ENCODE measurements at places on chromosomes 11 and 22. TPM values are rescaled to one million over a fixed set of nuclear protein-coding genes. Genes with fewer than 3 reads are reported as not detected.

DNA sequence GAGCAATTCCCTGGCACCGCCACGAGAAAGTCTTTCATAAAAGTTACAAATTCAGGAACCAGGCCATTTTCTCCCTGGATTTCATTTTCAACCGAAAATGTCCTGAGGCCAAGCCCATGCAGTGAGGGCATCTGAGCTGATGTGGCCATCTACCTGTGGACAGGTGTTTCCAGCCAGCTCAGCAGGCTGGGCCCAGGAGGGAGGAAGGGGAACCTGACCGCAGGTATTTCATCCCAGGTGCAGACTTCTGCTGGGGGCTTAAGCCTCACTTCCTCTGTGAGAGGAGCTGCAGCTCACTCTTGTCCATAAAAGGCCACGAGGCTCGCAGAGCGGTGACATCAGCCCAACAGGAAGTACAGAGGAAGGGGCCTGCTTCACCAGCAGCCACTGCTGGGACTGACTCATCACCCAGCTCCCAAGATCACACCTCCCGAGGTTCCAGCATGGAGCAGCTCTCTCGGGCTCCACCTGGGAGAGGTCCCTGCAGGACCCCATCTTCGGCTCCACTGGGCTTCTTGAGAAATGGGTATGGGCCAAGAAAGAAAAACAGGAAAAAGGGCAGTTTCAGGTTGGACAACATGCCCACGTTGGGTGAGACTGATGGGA is 56.4 kb downstream of the MYH9 start:
- H3K4me3 ChIP-seq, result peak overlapping the region; percentile 83
- peak overlapping the region; percentile 99 for H3K27ac ChIP-seq
- peaks cover 91% of the 10 kb centered on the region for H3K27me3 ChIP-seq
- H3K4me1 ChIP-seq, result peaks cover 100% of the 10 kb centered on the region
- DNase-seq, result peak; percentile 90
- peaks cover 96% of the 10 kb centered on the region for H3K36me3 ChIP-seq

DNA sequence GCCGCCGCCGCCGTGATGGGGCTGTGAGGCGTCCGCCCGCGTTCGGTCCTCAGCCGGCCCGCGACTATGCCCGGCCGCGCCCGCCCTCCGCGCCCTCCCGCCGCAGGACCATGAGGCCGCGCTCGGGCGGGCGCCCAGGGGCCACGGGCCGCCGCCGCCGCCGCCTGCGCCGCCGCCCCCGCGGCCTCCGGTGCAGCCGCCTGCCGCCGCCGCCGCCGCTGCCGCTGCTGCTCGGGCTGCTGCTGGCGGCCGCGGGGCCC is 215 bp downstream of the ZNRF3 start:
- peaks cover 27% of the 10 kb centered on the region for H3K4me1 ChIP-seq
- no peak overlapping the region for H3K27ac ChIP-seq
- H3K27me3 ChIP-seq, result peaks cover 2% of the 10 kb centered on the region

DNA sequence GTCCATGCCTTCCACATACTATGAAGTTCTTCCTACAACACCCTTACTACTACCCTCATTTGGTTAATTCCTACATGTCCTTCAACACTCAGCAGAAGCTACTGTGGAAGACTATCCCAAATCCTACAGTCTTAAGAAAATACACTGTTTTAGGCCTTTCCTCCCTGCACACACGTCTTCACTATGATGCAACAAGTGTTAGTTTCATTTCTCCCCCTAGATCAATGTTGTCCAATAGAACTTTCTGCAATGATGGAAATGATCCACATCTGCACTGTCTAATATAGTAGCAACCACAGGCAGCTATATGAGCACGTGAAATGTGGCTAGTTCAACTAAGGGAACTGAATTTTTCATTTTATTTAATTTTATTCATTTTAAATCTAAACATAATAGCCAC is 46.7 kb upstream of the CCDC34 start:
- H3K27ac ChIP-seq, result no peak overlapping the region
- H3K4me1 ChIP-seq, result no peaks in the 10 kb centered on the region
- no peak for DNase-seq
- H3K4me3 ChIP-seq, result no peak overlapping the region
- H3K36me3 ChIP-seq, result no peaks in the 10 kb centered on the region

DNA sequence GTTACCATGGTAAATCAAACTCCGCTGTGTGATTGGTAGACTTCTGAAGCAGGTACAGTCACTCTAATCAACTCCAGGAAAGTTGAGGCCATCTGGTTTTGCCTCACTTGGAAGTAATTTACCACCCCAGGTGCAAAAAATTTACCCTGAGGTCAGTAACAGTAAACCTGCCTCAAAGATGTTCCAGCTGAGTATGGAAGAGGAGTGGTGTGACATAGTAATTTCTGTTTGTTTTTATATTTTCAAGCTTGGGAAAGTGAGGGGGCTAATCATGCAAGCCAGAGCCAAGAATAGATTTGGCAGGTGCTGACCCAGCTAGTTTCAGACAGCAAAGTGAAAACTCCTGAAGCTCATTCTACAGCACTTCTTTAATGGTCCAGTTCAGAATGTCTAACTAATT is 691.6 kb downstream of the NTM start:
- no peak for DNase-seq
- no peak overlapping the region for H3K4me3 ChIP-seq
- H3K4me1 ChIP-seq, result peaks cover 75% of the 10 kb centered on the region
- H3K36me3 ChIP-seq, result peaks cover 8% of the 10 kb centered on the region

- no peak for DNase-seq
- H3K27me3 ChIP-seq, result peaks cover 13% of the 10 kb centered on the region
- no peaks in the 10 kb centered on the region for H3K36me3 ChIP-seq
- no peak overlapping the region for H3K27ac ChIP-seq
Measured at GRCh38 chr11:11588891-11589290, 32.9 kb downstream of the GALNT18 start.

- no peaks in the 10 kb centered on the region for H3K4me1 ChIP-seq
- H3K4me3 ChIP-seq, result no peak overlapping the region
- no peak for DNase-seq
- no peak overlapping the region for H3K27ac ChIP-seq
Measured at GRCh38 chr11:68704887-68705286, 20.5 kb downstream of the GAL start.

DNA sequence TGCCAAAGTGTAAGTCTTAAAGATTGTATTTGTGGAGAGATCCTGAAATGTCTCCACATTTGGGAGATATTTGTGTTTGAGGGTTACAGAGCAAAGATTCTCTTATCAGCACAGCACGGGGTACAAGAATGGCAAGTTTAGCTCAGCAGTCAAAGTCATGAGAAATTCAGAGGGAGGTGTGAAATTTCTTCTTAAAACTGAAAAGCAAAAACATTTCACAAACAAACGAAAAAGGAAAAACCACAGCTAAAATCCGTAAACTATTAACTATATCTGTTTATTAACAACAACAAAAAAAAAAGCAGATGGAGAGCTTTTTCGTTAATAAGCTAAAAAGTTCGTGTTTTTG is 40.9 kb upstream of the ETS1 start:
- no peak overlapping the region for H3K27ac ChIP-seq
- DNase-seq, result no peak
- peaks cover 20% of the 10 kb centered on the region for H3K4me1 ChIP-seq
- no peaks in the 10 kb centered on the region for H3K27me3 ChIP-seq
- no peaks in the 10 kb centered on the region for H3K36me3 ChIP-seq
- no peak overlapping the region for H3K4me3 ChIP-seq

DNA sequence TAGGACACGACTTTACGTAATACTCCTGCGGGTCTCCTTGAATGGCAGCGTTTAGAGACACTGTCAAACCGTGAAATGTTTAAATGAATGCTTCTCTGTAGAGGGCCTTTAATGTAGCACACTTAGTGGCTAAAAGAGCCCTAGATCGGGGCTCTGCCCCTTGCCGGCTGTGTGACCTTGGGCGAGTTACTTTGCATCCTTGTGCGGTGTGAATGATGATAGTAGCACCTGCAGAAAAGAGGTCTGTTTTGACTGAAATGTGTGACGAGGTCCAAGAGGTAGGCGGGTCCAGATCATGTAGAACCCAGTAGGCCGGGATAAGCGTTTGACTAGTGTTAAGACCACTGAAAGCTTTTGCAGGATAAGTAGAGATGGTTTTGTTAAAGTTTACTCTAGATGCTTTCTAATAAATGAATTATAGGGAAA is 866 bp downstream of the MED17 start:
- H3K4me3 ChIP-seq, result peak overlapping the region; percentile 96
- H3K27me3 ChIP-seq, result no peaks in the 10 kb centered on the region
- DNase-seq, result no peak
- H3K36me3 ChIP-seq, result peaks cover 38% of the 10 kb centered on the region
- peaks cover 59% of the 10 kb centered on the region for H3K4me1 ChIP-seq

- peaks cover 6% of the 10 kb centered on the region for H3K36me3 ChIP-seq
- no peaks in the 10 kb centered on the region for H3K27me3 ChIP-seq
- peak; percentile 90 for DNase-seq
Measured at GRCh38 chr11:33452836-33453624, 195.8 kb downstream of the HIPK3 start.

GRCh38 chr22:39925273-39925672 is 24.4 kb downstream of the GRAP2 start:
- peaks cover 48% of the 10 kb centered on the region for H3K27me3 ChIP-seq
- DNase-seq, result no peak
- H3K36me3 ChIP-seq, result no peaks in the 10 kb centered on the region
- H3K27ac ChIP-seq, result no peak overlapping the region

DNA sequence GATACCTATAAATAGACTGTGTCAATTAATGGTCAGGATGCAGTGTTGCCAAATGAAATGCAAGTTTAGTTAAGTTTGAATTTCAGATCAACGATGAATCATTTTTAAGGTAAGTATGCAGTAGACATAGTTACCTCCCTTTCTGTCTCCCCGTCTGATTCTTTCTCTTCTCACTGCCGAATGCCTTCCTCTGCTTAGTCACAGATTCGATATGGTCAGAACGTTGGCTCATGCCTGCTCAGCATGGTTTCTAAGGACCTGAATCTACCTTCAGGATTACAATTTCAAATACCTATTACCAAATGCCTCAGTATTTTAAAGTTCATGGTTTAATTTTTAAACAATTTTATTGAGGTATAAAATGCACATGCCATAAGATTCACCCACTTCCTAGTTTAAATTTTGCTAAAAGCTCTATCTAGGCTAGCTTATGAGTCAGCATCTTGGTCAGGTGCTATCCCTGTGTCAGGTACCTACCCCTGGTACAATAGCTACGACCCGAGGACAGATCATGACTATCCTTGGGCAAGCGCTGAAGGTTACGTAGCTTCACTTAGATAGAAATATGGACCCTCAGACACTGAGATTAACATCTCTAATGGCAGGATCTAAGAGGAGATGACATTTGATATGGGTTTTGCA is 78.2 kb upstream of the SPON1 start:
- H3K4me3 ChIP-seq, result no peak overlapping the region
- H3K27me3 ChIP-seq, result no peaks in the 10 kb centered on the region
- DNase-seq, result no peak
- H3K4me1 ChIP-seq, result no peaks in the 10 kb centered on the region

GRCh38 chr11:119051440-119052162 is 5.4 kb downstream of the HYOU1 start:
- no peak overlapping the region for H3K27ac ChIP-seq
- peaks cover 3% of the 10 kb centered on the region for H3K27me3 ChIP-seq
- peaks cover 57% of the 10 kb centered on the region for H3K36me3 ChIP-seq
- no peak for DNase-seq
- H3K4me3 ChIP-seq, result no peak overlapping the region

DNA sequence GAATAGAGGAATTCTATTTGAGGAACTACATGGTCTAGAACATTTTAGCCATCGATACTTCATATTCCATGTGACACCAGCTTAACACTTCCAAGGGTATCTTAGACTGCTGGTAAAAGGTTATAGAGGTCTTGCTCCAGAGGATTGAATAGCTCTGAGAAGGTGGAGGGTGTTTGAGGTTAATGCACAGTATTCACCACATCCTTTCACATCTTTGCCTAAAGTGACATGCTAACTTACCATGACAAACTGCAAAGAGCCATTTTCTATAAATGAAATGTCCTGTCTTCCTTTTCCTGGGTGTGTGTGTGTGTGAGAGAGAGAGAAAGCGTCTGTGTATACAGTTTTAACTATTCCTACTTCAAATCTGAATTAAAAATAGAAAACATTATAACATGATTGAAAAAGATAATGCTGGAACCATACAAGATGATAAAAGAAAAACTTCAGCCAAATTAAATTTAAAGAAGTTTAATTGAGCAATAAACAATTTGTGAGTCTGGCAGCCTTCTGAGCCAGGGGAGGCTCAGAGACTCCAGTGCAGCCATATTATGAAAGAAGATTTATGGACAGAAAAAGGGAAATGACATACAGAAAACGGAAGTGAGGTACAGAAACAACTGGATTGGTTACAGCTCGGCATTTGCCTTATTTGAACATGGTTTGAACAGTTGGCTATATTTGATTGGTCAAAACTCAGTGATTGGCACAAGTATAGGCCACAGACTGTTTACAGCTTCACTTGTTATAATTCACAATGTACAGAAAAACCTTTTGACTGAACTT is 320.9 kb upstream of the CCDC179 start:
- H3K4me1 ChIP-seq, result peaks cover 10% of the 10 kb centered on the region
- no peak overlapping the region for H3K27ac ChIP-seq
- H3K27me3 ChIP-seq, result no peaks in the 10 kb centered on the region

Gene C11orf91
- 0.39 TPM for total RNA-seq

Gene SPECC1L
- total RNA-seq, result 52.2 TPM

Measured in HFFc6 (cell line).